Stimulated activated CD4-positive, alpha-beta T cell treated with anti-CD3 and anti-CD28 coated beads, TNF-alpha, amount 100 ng/mL, for 48 hours (primary cell): ENCODE measurements at places on chromosomes 11 and 22.
A peak's percentile ranks its signal among the peaks of the same experiment; 100 is the strongest.

DNA sequence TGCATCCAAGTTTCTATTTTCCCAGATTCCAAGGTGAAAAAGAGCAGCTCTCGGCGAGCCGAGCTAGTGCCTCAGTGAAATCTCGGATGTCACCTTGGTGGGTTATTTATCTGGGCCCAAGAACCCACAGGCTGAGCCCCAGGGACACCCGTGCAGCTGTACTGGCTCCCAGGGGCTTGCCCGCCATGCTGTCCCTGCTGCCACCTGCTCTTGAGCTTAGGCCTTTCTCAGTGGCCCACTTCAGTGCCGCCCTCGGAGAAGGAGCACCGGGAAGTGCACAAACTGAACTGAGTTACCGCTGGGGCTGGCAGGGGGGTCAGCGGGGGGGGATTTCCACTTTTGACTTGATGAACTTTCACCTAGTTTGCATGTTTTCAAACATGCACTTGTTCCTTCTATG is 27.9 kb downstream of the CPT1A start:
- DNase-seq: no peak

DNA sequence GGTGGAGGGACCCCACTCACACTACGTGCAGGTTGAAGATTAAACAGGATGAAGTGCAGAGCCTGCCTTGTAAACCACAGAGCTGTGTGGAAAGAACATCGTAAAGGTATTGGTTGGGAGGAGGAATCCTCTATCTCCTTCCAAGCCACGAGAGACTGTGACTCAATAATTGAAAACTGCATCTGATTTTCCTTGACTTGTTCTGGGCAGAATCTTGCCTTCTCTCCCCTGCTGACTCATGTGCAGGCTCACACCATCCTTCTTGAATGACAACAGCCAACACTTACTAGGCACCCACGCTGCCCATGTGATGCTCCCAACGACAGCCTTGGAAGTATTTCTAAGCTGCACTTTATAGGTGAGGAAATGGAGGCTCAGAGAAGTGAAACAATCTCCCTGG is 563.0 kb downstream of the MIAT start:
- no peak for DNase-seq

DNA sequence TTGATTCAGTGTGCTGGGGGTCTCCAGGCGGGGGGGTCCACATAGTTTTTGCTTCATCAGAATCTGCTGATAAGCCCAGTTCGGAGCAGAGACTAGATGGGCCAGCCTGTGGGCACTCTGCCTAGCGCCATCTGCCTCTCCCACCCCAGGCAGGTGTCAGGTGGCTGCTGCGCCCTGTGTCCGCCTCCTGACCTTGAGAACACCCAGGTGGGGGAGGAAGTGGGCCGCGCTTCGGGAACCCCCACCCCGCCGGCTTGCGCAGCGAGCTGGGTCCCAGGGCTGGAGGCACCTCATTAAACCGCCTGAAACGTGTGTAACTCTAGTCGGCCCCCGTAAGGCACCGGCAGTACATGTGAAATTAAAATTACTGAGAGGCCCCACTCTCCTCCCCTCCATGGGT is 113.6 kb downstream of the KCNQ1 start:
- no peak for DNase-seq

GRCh38 chr11:74434528-74434927 is 32.8 kb downstream of the KCNE3 start:
- no peak for DNase-seq

DNA sequence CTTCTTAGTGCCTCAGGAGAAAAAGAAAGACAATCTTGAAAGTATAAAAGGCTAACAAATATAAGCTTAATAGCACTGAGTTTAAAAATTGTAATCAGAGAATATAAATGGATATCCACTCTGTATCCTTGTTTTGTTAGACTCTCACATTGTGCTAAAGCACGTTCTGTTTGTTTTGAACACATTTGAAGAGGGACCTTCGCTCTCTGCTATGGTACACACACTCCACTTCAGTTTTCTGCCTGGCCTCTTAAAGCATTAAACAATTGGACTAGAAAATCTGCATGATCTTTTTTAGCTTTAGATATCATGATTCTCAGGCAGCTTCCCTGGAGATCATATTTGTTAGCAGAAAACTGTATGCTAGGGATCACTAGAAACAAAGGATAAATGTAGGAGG is 40.3 kb upstream of the PGR start:
- DNase-seq: no peak

DNA sequence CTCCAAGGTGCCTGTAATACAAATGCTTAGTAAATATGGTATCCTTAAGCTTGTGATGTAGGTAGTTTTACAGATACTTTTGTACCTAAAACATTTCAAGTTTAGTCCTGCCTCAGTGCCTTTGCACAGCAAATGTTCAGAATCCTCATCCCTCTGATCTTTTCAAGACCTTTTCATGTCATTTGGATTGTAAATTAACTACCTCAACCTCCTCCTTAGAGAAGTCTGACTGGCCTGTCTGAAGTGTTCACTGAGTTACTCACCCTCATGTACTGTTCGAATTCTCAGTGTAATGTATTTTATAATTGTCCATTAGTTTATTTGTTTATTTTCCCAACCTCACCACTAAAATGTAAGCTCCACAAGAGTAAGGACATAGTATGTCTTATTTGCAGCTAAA is 147.5 kb downstream of the ELP4 start:
- DNase-seq: no peak

GRCh38 chr11:103794262-103794661 is 242.2 kb upstream of the DDI1 start:
- DNase-seq: no peak

DNA sequence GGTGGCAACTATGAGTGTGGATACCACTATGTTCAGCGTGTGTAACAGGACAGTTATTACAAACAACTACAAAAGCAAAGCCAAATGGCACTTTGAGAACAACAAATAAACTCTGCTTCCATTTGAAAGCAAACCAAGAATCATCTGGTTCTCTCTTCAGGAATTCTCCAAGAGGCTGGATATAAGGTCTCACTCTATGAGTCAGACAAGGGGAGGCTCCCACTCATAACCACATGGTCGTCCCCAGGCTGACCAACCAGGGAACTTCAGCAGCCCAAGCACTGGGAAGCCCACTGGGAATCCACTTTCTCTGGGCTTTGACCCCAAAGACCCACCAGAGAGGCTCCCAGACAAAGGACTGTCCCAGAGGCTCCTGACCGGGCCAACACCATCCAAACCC is 35.3 kb downstream of the DGCR2 start:
- DNase-seq: no peak

- no peak for DNase-seq
Measured at GRCh38 chr11:17650127-17650911, 69.1 kb upstream of the MYOD1 start.

DNA sequence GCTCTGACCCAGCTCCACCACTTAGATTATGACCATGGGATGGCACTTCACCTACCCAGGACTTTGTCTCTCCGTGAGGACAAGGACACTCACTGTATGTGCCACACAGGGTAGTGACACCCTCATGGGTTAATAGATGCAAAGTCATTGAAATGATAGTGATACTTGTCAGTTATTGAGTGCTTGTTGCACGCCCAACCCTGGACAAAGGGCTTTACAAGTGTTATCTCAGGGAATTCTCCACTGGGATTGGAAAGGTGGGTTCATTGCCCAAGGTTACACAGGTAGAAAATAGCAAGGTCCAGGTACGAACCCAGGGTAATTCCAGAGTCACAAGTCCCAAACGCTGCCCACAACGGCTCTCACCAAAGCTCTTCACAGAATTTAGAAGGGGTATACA is 158.2 kb downstream of the TRIM29 start:
- no peak for DNase-seq

GRCh38 chr22:29226351-29226981 is 20.8 kb downstream of the EMID1 start:
- DNase-seq: no peak

DNA sequence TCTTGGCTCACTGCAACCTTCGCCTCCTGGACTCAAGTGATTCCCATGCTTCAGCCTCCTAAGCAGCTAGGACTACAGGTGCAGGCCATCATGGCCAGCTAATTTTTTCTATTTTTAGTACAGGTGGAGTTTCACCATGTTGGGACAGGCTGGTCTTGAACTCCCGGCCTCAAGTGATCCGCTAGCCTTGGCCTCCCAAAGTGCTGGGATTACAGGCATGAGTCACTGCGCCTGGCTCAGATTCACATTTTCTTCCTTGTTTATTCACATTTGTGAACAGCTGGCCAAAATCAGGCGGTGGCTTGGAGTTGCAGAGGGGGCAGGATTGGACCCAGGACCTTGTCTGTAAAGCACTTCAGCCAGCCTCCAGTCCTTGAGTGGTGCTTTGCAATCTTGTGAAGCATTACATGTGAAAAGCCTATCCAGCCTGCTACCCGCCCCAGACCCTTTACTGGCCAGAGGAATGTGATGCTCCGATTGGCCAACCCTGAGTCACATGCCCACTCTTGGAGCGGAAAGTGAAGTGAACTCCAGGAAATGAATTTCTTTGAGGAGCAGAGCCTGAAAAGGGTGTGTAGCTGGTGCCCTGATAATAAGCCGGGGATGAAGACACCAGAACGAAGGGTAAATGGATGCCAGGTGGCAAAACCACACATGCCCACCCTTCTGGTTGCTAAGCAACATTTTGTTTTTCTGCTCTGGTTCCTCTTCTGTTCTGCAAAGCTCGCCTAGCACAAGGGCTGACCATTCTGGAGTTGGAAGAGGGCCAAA is 62.6 kb upstream of the PTPRJ start:
- no peak for DNase-seq

- DNase-seq: no peak
Measured at GRCh38 chr11:71913756-71914526, 14.5 kb downstream of the XNDC1N start.

DNA sequence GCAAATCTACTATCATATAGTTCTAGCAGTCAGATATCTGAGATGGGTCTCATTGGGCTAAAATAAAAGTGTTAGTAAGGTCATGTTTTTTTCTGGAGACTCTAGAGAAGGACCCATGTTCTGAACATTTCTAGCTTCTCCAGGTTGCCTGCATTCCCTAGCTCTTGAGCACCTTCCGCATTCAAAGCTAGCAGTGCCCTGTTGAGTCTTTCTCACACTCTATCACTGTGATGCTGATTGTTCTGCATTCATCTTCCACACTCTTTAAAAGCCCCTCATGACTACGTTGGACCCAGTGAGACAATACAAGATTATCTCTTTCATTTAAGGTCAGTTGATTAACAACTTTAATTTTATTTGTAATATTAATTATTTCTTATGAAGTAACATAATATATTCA is 433.3 kb upstream of the CHORDC1 start:
- DNase-seq: no peak

DNA sequence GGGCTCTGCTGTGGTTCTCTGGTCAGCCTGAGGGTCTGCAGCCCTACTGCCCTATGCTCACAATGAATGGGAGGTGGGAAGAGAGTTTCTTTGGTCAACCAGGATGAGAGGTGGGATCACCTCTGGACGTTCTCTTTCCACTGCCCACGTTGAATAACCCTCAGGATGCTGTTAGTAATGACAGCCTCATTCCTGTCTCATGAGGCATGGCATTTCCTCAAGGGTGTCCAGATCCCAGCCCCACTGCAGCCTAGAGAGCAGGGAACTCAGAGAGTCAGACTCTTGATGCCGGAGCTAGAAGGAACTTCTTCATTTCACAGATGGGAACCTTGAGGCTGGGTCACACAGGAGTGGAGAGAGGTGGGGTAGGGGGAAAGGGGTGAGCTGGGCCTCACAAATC is 196.0 kb downstream of the CEP164 start:
- DNase-seq: no peak

DNA sequence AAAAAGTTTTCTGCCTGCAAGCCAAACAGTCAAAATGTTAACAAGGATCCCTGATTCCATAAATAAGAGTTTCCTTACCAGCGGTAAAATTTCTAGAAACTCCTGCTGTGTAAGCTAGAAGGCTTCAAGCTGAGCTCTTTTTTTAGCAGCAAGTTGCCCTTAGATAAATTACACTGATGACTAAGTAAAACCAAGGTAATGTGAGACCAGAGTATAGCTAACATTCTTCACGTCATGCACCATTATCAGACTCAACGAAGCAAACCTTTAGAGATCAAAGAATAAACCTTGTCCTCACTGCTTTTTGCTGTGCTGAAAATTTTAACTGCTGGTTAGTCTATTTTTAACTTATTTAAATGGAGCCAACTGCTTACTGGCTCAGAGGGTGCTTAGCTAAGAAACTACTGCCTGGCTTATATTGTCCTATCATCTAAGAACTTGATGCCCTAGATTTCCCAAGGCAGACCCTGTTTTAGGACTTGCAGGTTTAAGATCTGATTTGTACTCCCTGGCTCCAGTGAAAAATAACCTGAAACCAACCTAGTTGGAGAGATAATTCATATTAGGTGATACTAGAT is 900.7 kb downstream of the JRKL start:
- DNase-seq: no peak

GRCh38 chr11:114275280-114275679 is 20.9 kb upstream of the NNMT start:
- DNase-seq: no peak

- DNase-seq: no peak
Measured at GRCh38 chr11:19938866-19939265, 221.4 kb downstream of the DBX1 start.

DNA sequence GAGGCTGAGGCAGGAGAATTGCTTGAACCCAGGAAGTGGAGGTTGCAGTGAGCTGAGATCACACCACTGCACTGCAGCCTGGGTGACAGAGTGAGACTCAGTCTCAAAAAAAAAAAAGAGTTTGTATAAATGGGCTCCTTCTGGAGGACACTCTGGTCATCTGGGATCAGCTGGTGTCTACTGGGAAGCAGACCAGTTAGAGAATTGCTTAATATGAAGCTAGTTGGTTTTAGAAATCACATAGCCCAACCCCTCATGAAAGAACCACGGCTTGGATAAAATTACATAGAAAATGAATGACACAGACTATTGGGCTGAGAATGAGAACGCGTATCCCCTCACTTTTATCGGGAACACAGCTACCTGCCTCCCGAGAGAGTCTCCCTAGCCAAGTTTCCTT is 3.2 kb upstream of the MS4A14 start:
- no peak for DNase-seq

GRCh38 chr11:84824624-84825023 is 802.5 kb downstream of the DLG2 start:
- DNase-seq: no peak

GRCh38 chr11:79485694-79486093 is 44.9 kb upstream of the TENM4 start:
- DNase-seq: no peak

- no peak for DNase-seq
Measured at GRCh38 chr11:64764040-64764611, 4.4 kb upstream of the PYGM start.

- no peak for DNase-seq
Measured at GRCh38 chr11:126090452-126090851, 27.8 kb upstream of the CDON start.

- no peak for DNase-seq
Measured at GRCh38 chr11:73789279-73789670, 1.6 kb downstream of the MRPL48 start.

GRCh38 chr11:68828155-68828931 is 13.4 kb downstream of the CPT1A start:
- no peak for DNase-seq

DNA sequence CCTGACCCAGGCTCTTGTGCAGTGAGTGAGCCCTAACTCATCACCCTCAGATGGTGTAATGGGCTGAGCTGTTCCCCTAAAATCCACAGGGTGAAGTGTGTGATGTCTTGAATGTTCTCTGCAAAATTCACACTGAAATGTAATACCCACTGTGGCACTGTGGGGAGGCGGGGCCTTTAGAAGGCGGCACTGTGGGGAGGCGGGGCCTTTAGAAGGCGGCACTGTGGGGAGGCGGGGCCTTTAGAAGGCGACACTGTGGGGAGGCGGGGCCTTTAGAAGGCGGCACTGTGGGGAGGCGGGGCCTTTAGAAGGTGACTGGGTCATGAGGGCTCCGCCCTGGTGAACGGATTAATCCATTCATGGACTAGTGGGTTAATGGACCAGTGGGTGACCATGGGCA is 33.0 kb downstream of the CHID1 start:
- peak; percentile 35 for DNase-seq

GRCh38 chr22:38246046-38246658 is 26.7 kb downstream of the TMEM184B start:
- no peak for DNase-seq
